ENCODE measurements at places on chromosomes 7 and 10.
A peak's percentile ranks its signal among the peaks of the same experiment; 100 is the strongest.

DNA sequence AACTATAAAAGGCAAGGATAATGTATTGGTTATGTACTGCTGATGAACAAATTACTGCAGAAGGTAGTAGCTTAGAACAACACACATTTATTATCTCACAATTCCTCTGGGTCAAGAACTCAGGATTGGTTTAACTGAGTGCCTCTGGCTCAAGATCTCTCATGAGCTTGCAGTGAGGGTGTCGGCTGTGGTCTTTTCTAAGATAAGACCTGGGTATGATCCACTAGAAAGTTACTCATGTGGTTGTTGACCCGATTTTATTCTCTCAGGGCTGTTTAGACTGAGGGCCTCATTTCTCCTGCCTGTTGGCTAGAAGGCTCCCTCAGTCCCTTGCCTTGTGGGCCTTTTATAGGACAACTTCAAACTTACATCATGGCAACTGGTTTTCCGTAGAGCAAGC is 86.7 kb downstream of the VWDE start:
- DNase-seq: no peak

- DNase-seq: no peak
Observed at GRCh38 chr10:60828489-60828852, 50.2 kb downstream of the CDK1 start.

DNA sequence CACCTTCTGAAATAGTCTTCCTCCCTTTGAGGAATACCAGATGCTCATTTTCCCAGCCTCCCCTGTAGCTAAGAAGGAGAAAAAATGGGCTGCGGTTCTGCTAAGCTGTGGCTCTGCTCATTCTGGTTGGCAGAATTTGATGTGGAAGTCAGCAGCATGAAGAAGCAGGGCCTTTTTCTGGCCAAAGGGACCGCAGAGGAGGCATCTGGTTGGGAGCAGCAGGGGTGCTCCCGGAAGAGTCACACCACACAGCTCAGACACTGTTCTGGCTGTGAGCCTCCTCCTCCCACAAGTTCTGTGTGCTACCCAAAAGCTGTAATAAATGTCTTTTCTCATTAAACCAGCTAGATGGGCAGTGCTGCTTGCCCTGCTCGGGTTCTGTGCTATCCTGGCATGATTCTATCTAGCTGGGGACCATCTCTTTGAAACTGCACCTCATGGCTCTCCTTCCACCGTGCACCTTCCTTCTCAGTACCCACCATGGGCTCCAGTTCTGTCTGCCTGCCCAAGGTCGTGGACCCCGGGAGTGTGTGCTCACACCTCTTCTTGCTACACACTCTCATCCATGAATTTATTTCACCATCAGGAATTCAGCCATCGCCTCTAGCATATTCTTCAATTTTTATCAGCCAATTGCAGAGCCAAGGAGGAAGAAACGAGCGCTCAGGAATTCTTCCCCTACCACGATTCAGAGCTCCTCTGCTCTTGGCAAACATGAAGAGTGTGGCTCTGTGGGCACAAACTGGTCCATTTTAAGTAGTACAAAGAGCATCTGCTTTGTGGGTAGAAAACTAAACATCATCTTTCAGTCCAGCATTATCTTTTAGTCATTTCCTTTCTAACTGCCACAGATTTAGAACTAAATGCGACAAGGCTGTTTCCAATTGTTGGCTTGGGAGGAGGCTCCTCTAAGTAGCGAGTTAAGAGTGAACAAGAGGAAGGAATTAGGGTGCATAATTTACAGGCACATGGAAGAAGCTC is 76.9 kb downstream of the FAM171A1 start:
- DNase-seq: no peak

DNA sequence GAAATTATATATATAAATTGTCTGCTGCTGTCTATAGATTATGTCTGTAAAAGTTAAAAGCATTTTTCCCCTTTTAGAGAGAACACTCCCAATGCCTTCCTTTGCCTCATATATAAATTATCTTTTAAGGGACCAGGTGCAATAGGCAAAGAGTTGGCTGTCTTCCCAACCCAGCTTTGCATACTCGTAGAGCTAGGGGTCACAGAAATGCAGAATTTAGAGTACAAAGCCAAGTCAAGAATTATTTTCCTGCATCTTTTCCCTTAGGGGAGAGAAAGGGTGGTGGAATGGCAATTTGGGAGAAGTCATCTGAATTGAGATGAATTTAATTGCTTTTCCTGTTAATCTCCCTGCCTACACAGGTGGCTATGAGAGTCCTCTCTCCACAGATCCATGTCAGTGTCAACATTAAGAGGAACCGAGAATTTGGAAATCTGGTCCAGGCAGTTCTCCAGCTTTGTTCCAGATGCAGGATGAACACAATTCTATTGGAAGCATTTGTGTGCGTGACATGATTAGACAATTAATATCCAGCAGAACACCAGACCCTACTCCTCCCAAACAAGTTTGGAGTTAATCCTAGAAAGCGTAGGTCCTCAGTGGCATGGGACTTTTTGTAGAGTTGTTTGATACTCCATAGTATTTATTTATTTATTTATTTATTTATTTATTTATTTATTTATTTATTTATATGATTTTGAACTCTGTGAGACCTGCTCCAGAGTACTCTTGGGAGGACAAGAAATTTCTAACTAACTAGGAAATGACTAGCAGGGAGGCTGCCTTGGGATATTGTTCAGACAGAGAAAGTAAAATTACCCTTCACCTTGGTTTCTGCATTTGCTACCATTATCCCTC is 80.3 kb upstream of the SKAP2 start:
- DNase-seq: no peak

DNA sequence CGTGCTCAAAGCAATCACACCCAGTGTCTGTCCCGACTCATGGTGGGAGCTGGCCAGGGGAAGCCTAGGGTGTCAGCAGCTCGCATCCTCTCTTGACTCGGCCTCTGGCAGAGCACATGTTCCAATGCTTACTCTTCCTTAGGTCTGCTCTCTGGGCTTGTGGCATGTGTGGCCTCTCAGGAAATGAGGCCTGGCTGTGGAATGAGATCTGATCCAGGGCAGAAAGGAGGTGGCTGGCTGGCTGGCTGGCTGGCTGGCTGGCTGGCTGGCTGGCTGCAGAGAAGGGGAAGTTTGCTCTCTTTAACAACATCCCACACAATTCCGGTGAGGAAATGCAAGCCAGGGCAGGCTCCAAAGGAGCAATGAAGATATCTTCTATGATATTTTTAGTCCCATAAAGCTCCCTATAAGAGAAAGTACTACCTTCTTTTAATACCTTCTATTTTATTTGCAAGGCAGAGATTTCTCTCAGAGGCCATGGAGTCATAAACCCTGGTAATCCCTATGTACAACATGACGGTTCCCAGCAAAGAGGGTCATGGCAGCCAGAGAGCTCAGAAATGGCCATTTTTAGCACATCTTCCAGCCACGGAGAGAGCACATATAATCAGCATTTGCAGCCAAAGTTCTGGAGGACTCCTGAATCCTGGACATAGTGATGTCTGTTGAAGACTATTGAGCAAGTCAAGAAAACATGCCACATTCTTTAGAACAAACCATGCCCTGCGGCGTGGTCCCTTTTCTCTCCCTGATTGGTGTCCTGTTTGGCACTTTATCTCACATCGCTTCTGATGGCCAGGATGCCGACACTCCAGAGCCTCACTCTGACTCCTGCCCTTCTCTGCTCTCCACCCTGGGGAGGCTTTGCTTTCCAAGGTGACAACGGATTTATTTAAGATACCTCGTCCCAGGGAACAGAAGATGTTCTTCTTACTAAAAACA is 153.7 kb downstream of the FANK1 start:
- peak; percentile 98 for DNase-seq

GRCh38 chr7:70285854-70286253 is 687.6 kb downstream of the AUTS2 start:
- DNase-seq: no peak

Data from Kasumi-1 (cell line).